ENCODE measurements at places on chromosomes 3 and 15. TPM values are rescaled to one million over a fixed set of nuclear protein-coding genes. Genes with fewer than 3 reads are reported as not detected.

The CHAC1 gene
- 1.9 TPM for total RNA-seq

The DGKG gene
- 6.2 TPM for total RNA-seq

The SNTN gene
- not detected for total RNA-seq

DNA sequence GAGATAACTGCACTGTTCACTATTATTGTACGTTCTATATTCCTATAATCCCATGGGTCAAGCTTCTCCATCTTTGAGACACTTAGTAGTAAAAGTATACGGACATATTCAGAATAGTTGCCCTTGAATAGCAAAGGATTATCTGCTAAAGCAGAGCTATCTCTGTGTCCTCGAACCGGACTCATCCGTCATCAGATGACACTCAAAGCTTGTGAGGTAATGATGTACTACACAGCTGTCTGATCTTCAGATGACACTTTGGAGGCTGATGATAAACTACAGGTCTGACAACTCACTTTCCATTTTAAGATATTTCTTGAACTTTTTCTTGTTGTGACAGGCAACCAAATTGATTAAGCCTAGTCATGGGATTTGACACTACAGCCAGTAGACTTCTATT, 240.2 kb downstream of the SCAPER start:
- no peak for DNase-seq

DNA sequence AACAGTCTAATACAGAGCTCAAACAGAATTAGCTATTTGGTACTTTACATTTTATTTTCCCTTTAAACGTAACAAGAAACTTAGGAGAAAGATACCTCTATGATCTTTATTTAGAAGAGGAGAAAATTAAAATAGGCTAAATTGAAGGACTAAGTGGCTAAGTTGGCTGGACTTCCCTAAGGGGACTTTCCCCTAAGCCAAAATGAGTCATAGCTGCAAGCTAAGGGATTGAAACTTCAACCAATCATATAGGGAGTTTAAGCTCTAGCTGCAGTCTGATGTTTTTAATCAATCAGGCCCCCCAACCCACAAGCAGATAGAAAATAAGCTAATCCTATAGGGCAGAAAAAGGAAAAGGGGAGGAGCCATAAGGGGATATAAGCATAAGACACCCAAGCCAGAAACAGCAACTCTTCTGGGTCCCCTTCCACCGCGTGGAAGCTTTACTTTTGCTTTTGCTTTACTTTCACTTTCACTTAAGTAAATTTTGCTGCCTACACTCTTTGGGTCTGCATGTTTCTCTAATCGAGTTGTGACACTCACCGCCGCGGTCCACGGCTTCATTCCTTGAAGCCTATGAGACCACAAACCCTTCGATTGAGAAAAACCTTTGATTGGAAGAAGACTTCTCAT, 1108.5 kb upstream of the EPHA6 start:
- peak; percentile 73 for DNase-seq

DNA sequence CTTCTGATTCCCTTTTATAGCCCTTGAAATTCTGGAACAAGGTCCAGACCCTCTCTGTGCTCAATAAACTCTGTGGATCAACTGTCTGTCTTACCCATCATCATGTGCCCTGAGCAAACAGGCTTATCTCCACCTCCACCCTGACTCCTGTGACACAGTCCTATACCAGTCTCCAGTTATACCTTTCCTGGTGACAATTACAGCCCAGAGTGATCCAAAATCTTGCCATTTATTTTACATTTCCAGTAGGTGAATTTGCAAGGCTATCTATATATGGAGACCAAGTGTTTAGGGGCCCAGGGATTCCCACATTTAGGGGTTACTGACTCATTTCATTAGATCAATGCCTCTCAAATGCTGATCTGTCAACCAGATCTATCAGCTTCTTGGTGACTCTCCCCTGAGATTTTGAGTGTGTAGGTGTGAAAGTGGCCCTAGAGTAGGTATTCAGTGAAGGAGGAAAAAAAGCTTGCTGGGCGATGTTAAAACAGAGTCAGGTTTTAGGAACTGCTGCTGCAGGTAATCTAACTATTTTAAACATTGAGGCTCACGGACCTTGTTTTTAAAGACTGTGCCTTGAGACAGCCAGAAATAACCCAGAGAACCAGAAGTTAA, 229.6 kb upstream of the WNT5A start:
- DNase-seq, result no peak

DNA sequence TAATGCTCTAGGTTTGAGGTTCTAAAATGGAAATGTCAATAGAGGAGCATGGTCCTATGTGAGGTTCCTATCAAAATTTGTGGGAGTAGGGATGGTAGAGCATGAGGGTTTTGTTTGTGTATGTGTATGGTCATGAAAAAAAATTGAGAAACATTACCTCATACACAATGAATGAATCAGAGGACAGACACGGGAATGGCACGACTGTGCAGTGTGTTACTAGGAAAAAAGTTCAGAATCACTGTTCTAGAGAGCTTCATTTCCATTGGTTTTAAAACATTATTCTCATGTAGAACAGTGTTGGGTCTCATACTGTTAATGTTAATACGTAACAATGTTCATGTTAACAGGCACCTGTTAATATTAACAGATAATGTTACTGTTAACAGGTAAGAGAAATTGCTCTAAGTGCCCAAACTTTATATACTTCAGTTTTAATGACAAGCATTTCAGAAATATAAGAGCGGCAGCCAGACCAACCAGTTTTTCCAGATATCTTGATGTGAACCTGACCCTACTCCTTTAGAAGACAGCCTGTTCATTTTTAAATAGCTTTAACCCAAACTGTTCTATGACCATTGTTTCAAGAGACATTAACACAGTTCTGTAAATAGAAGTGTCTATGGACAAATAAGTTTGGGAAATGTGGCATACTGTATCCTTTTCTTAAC, 48.0 kb downstream of the SLC15A2 start:
- no peak for DNase-seq

DNA sequence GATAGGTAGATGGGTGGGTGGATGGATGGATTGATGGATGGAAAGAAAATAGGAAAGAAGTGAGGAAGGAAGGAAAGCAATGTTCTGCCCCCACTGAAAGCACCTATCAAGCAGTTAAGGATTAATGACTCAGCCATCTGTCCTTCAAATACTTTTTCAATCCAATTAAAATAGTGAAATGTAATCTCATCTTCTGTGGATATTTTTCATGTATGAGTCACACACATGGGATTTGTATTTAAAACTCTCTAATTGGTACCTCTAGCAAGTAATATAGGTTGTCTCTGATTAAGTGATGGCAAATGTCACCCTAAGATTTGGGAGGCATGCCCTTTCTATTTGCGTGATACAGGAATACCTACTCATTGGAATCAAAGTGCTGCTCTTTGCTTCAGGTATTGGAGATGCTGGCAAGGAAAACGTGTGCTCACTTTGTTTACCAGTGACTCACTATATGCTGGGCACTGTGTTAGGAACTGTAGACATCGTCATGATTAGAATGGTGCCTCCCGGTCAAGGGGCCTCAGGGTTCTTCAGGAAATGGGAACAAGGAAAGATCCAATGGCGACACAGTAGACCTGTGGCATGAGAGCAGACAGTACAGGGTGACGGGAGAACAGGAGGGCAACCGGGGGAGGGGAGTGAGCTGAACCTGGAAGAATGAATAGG, 230.1 kb downstream of the CLSTN2 start:
- DNase-seq, result no peak

DNA sequence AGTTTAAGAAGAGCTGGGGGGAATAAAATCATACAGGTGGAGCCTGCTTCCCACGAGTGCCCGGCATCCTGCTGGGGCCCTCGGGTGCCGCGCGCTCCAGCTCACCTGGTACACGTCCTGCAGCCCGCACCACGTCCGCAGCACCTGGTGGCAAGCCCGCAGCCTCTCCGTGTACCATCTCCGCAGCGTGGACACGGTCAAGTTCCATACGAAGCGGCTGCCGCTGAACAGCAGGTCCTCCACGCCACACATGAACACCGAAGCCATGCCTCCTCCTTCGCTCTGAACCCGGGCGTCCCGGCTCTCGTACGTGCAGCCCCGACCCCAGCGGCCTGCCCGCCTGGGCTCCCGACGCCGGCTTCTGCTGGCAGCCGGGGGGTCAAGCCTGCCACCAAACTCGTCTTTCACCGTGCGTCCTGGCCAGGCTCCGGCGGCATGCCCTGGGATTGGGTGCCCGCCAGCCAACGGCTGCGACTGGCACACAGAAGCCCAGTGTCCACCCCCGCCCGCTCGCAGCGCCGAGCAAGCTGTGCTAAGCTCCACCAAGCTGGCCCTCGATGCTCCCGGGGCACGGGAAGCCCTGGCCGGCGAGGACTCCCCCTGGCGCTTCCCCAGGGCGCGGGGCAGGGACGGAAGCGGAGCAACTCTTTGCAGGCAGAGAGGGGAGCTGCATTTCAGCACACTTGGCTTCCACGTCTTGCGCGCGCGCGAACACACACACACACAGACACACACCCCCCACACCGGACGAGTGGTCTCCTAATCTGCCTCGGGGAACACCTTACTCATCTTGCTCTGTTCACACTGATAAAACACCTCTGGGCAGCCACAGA, at the start of gene FRMD4B:
Gene FRMD4B (minus strand): TSS at position 366 of the 833 bp plus-strand sequence. CDS start 99 bp downstream, at position 267.
- peak; percentile 74 for DNase-seq

DNA sequence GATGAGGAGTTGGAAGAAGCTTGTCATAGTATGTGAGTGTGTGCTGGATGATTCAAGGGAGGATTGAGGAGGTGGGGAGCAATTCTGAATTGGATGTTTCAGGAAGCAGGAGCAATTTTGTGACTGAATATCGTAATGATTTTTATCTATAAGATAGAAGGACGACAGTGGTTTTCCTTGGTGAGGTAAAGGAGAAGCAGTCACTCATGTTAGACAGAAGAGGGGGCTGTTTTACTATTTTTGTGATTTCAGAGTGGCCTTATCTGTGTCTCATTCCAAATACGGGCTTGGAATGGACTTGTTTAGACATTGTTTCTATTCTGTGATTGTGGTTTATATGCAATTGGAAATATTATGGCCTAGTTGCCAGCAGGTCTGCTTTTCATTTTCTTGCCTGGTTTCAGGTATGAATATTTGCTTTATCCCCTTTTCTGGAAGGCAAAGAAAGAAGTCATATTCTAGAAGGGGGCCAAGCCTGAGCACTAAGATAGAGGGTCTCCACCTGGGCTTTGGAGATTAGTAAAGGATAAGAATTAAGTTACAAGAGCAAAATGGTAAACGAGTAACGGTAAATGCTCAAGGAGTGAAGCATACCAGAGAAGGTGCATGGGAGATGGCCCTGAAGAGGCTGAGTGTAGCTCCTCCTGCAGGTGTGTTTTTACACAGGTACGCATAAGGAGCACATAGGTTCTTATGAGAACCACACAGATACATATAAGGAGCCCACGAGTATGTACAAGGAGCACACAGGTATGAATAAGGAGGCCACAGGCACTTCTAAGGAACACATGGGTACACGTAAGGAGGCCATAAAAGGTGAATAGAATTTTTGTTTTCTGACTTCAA, 124.6 kb upstream of the KCNAB1 start:
- DNase-seq, result peak; percentile 51

DNA sequence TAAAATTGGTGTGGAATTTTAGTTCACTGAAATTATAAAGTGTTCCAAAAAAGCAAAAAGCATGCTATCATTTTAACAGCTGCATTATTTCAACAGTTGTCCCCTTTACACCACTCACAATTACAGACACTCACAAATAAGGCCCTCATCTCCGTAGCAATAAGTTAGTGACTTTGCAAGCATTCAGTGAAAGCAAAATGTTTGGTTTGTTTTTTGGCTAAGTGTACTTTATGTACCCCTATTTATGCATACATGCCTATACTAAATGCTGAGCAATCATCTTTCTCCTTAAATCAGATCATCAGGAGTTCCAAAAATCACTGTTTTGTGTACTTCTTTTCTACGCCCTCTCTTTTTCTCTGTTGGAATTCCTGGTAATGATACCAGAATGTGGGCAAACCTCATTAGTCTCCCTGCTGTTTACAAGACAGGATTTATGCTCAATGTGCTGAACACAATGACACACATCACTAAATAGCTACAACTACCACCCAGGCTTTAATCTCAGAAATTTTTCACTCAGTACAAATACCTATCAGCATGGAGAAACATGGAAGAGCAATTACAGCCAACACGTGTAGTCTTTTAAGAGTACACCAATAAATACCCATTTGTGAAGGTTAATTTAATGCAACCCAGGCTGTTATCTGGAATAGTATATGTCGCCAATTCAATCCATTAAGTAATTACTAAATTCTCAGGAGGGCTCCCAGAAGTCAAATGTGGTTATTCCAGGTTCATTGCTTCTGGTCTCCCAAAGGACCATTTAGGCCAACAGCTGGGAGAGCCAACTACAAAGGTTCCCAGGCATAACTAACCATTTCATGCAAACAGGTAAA, 12.0 kb downstream of the ALDH1A2 start:
- DNase-seq, result no peak

- DNase-seq, result no peak
Measured at GRCh38 chr15:38035701-38036100, 101.3 kb downstream of the TMCO5A start.
